ENCODE measurements at places on chromosomes 1 and 21.

DNA sequence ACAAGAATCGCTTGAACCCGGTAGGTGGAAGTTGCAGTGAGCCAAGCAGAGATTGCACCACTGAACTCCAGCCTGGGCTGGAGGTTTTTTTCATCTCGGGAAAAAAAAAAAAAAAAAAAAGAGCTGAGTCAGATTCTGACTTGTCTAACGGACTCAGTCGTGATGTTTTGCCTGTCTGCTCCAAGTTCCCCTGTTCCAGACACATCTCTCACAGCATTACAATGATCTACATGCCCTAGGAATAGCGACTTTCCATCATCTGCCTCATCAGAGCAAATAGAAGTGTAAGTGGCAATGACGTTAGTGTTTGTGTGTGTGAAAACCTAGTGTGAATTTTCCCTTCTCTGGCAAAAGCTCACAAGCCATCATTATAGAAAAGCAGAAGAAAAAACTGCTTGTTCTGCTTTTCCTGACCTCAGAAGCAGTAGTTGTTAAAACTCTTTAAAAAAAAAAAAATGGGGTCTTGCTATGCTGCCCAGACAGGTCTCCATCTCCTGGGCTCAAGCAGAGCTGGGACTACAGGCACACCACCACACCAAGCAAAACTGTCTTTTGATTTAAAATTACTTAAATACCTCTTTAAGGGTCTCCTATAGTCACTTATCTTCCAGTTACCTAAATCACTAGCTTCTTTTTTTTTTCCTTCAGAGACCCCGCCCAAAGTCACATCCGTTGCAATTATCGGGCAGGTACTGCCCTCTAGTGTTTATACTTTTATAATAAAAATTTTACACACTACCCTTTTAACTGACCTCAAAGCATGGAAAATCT is 37.3 kb downstream of the PLEKHO1 start:
- DNase-seq, result peak; percentile 13

GRCh38 chr21:41802198-41802584 is 35.3 kb upstream of the RIPK4 start:
- no peak for DNase-seq

DNA sequence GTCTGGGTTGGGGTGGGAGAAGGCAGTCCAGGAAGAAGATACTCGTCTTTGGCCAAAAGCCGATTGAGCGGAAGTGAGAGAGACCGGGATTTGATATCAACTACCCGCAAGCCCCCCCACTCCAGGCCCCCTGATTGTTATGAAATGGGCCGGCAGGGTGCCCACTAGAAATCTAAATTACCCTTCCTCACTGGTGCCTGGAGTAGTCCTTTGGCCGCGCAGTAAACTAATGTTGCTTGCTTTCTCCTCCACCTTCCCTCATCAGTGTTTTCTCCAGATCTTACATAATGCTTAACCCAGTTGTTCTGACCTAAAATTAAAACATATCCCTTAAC is 119.2 kb upstream of the BARHL2 start:
- no peak for DNase-seq

GRCh38 chr1:85975912-85976371 is 180.6 kb downstream of the COL24A1 start:
- DNase-seq, result no peak

GRCh38 chr1:205930195-205930577 is 13.1 kb downstream of the SLC26A9 start:
- DNase-seq, result no peak
